ENCODE measurements at places on chromosomes 13 and 19. TPM values are rescaled to one million over a fixed set of nuclear protein-coding genes. Genes with fewer than 3 reads are reported as not detected.

GRCh38 chr19:30733826-30734550 lies 361.8 kb downstream of the ZNF536 start:
- no peak for DNase-seq
- H3K27me3 ChIP-seq, result no peaks in the 10 kb centered on the region
- no peak overlapping the region for H3K27ac ChIP-seq

The CRX gene
- total RNA-seq, result not detected

The PRTN3 gene
- 1.5 TPM for total RNA-seq

The CASP14 gene
- total RNA-seq, result not detected

- H3K36me3 ChIP-seq, result no peaks in the 10 kb centered on the region
- no peaks in the 10 kb centered on the region for H3K27me3 ChIP-seq
- DNase-seq, result no peak
- 0 out of 2 replicates have a peak overlapping the region, but pooled peaks have one; percentile 4 for H3K4me3 ChIP-seq
- H3K27ac ChIP-seq, result no peak overlapping the region
Observed at GRCh38 chr13:77720988-77721387, 23.5 kb downstream of the SLAIN1 start.

DNA sequence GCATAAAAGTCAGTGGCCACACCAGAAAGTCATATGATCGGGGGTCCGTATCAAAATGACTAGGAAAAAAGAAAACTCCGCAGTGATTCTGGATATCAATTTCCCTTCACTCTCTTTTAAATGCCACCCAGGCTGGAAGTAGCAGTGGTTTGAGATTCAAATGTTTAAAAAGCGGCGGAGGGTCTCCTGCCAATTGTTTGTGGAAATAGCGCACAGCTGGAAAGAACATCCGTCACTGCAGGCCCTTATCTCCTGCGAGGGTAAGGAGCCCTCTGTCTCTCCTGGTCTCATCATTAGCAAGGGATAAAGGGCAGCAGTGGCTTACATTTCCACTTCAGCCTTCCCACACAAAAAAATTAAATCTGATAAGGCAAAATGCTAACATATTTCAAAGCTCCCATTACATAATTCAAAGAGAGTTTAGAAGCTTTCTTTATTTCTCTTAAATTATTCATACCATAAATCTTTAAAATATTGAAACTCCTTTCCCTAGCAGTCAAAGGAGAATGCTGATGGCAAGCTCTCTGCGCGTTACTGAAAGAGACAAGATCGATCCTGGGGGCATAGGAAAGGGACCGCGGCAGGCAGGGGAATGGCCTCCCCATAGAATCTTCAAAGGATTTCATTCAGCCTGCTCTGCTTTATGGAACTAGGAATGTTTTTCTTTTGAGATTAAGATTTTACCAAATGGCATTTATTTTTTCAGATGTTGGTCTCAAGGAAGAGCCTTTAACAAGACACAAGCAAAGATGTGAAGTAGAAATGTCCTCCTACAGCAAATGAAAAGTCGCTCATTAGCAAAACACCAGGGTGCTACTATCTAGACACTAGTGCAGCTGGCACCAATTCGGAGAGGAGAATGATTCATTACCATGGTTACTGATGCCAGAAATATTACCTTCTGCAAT lies 35.0 kb downstream of the AMER2 start:
- no peaks in the 10 kb centered on the region for H3K36me3 ChIP-seq
- H3K27ac ChIP-seq, result no peak overlapping the region
- no peaks in the 10 kb centered on the region for H3K4me1 ChIP-seq
- peaks cover 2% of the 10 kb centered on the region for H3K27me3 ChIP-seq
- no peak overlapping the region for H3K4me3 ChIP-seq
- DNase-seq, result no peak

- no peak overlapping the region for H3K27ac ChIP-seq
- no peaks in the 10 kb centered on the region for H3K36me3 ChIP-seq
- H3K4me3 ChIP-seq, result no peak overlapping the region
Observed at GRCh38 chr13:58500938-58501337, 869.4 kb downstream of the PCDH17 start.

GRCh38 chr19:50384685-50385535 lies 763 bp downstream of the POLD1 start:
- peak overlapping the region; percentile 87 for H3K27ac ChIP-seq
- H3K36me3 ChIP-seq, result no peaks in the 10 kb centered on the region
- H3K27me3 ChIP-seq, result no peaks in the 10 kb centered on the region
- H3K4me1 ChIP-seq, result peaks cover 4% of the 10 kb centered on the region

DNA sequence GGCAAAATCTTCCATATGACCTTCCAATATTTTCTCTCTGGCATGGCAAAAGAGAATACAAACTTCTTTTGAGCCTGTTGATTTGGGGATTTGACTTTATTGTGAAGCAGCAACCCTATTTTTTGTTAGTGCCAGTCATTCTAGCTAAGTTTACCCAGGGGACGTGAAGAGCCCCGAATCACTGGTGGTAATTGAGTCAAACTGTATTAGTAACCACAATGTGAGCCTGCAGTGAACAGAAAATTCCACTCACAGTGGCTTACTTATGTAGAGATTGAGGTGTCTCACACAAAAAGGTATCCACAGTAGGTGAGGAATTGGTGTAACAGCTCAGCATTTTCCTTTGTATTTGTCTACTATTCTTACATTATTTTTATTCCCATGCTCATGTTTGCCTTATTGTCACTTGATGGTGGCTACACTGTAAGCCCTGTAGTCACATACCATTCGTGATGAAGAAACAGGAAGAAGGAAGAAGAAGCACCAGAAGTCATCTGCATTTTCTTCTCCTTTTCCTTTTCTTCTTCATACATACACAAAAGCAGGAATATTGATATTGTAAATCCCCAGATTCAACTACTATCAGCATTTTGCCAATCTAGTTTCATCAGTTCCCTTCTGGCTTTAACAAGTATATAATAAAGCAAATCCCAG lies 33.3 kb upstream of the MYCBP2 start:
- H3K4me1 ChIP-seq, result no peaks in the 10 kb centered on the region
- H3K27ac ChIP-seq, result no peak overlapping the region
- H3K36me3 ChIP-seq, result no peaks in the 10 kb centered on the region

GRCh38 chr13:30750036-30750435 lies 14.7 kb downstream of the ALOX5AP start:
- no peaks in the 10 kb centered on the region for H3K27me3 ChIP-seq
- no peak overlapping the region for H3K4me3 ChIP-seq
- H3K4me1 ChIP-seq, result peaks cover 11% of the 10 kb centered on the region
- DNase-seq, result no peak
- 0 out of 2 replicates have a peak overlapping the region, but pooled peaks have one; percentile 34 for H3K27ac ChIP-seq
- H3K36me3 ChIP-seq, result no peaks in the 10 kb centered on the region

DNA sequence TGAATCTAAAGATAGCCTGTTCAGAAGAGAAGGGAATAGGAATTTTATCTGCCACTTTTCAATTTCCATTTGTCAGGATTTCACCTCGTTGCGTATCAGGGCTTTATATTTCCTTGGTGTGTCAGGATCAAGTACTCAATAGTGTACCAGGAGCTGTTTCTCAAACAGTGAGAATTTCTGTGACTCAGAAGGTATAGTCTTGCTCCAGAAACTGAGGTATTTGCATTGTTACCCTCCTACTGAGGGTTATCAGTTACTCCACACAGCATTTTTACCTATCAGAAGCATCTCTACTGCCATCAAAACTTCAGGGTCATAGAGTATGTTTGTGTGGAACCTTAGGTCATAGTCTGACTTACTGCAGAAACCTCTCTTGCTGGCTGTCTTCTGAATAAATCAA lies 271.7 kb upstream of the EDNRB start:
- H3K4me3 ChIP-seq, result no peak overlapping the region
- no peak overlapping the region for H3K27ac ChIP-seq
- H3K36me3 ChIP-seq, result no peaks in the 10 kb centered on the region
- H3K4me1 ChIP-seq, result no peaks in the 10 kb centered on the region
- no peak for DNase-seq
- no peaks in the 10 kb centered on the region for H3K27me3 ChIP-seq

GRCh38 chr13:91100944-91101343 lies 246.5 kb upstream of the MIR17HG start:
- H3K27ac ChIP-seq, result no peak overlapping the region
- H3K4me1 ChIP-seq, result no peaks in the 10 kb centered on the region
- no peak for DNase-seq
- H3K27me3 ChIP-seq, result no peaks in the 10 kb centered on the region

DNA sequence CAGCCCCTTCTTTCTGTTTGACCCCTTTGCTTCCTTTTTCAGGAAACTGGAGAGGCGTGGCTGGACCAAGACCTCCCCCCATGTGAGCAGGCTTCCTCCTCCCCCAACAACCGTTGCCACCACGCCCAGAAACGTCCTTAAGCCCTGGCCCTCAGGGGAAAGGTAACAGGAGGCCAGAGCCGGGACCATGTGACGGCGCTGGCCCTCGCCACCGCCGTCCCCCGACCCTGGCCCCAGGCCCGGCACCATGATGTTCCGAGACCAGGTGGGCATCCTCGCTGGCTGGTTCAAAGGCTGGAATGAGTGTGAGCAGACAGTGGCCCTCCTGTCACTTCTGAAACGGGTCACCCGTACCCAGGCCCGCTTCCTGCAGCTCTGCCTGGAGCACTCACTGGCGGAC lies 14.4 kb downstream of the SAMD4B start:
- no peak for DNase-seq
- H3K27me3 ChIP-seq, result no peaks in the 10 kb centered on the region
- H3K4me1 ChIP-seq, result no peaks in the 10 kb centered on the region
- H3K4me3 ChIP-seq, result no peak overlapping the region

DNA sequence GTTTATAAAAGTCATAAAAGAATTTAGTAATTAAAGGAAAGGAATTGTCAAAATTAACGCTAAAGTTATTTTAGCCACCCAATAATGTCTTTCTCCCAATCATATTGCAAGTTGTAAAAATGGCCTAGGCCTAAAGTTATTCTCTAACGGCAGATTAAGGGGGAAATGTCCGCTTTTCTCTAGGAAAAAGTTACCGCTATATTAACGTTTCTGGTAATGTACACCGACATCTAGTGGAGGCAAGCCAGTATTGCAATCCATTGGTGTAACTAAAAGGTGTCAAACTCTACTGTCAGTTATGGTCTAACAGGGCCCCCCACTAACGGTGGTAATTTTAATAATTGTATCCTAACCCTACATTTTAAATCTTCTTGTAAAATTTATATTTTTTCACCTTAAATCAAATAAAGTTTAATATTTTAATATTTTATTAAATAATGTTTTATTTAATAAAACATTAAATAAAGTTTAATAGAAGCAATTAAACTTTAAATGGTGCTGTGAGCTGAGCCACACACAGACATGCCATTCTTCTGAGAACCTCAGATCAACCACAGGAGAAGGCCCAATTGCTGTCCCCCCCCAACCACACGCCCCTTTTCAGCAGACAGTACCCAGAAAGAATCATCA lies 35.9 kb upstream of the ZSCAN5A start:
- no peaks in the 10 kb centered on the region for H3K36me3 ChIP-seq
- no peaks in the 10 kb centered on the region for H3K27me3 ChIP-seq
- peak; percentile 45 for DNase-seq
- no peaks in the 10 kb centered on the region for H3K4me1 ChIP-seq
- no peak overlapping the region for H3K27ac ChIP-seq
- no peak overlapping the region for H3K4me3 ChIP-seq

- peak overlapping the region; percentile 95 for H3K27ac ChIP-seq
- no peaks in the 10 kb centered on the region for H3K27me3 ChIP-seq
- peak overlapping the region; percentile 95 for H3K4me3 ChIP-seq
- H3K4me1 ChIP-seq, result peaks cover 44% of the 10 kb centered on the region
- DNase-seq, result no peak
- H3K36me3 ChIP-seq, result peaks cover 7% of the 10 kb centered on the region
Observed at GRCh38 chr19:11092181-11092538, 2.9 kb downstream of the LDLR start.

DNA sequence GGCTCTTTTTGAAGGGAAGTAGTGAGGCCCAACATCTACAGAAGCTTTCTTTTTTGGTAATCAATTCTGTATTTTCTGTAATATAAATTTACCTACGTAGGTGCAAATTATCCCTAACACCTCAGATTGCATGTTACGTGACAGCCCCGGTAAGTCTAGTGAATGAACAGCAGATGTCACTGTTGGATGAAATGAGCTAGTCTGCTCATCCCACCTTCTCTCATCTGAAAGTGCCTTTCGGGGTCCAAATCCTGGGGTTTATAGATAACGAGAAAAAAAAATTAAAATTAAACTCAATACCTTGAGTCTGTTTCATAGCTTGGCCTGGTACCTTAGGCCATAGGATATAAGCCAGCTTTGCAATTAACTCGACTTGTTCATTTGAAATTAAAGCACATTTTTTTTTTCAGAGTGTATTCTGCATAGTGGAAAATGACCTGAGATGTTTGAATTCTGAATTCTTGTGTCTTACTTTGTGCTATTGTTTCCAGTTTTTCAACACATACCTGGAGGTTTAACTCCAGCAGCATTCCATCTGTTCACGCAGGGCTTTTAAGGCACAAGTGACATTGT lies 548.2 kb downstream of the GPC5 start:
- no peak overlapping the region for H3K27ac ChIP-seq
- DNase-seq, result peak; percentile 5
- H3K27me3 ChIP-seq, result no peaks in the 10 kb centered on the region
- no peak overlapping the region for H3K4me3 ChIP-seq
- no peaks in the 10 kb centered on the region for H3K4me1 ChIP-seq
- H3K36me3 ChIP-seq, result no peaks in the 10 kb centered on the region

GRCh38 chr19:57701625-57702024 lies 7.4 kb downstream of the ZNF154 start:
- H3K4me1 ChIP-seq, result no peaks in the 10 kb centered on the region
- no peaks in the 10 kb centered on the region for H3K36me3 ChIP-seq
- H3K4me3 ChIP-seq, result no peak overlapping the region
- no peak overlapping the region for H3K27ac ChIP-seq
- DNase-seq, result no peak

DNA sequence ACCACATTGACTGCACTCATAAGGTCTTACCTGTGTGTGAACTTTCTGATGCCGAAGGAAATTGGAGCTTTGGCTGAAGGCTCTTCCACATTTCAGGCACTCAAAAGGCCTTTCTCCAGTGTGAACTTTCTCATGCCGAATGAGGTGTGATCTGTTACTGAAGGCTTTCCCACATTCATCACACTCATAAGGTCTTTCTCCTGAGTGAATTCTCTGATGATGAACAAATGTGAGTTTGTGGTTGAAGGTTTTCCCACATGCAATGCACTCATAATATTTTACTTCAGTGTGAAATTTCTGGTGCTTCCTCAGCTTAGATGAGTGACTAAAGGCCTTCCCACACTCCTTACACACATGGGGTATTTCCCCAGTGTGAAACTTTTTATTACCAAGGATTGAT lies 5.7 kb downstream of the ZNF132 start:
- H3K27me3 ChIP-seq, result no peaks in the 10 kb centered on the region
- no peak overlapping the region for H3K27ac ChIP-seq
- no peak overlapping the region for H3K4me3 ChIP-seq
- H3K36me3 ChIP-seq, result no peaks in the 10 kb centered on the region
- no peak for DNase-seq
- no peaks in the 10 kb centered on the region for H3K4me1 ChIP-seq

The KCTD4 gene
- total RNA-seq, result not detected

GRCh38 chr19:49469828-49470614 lies 4.0 kb upstream of the FLT3LG start:
- no peak overlapping the region for H3K4me3 ChIP-seq
- no peaks in the 10 kb centered on the region for H3K36me3 ChIP-seq
- H3K27ac ChIP-seq, result no peak overlapping the region

The UHRF1 gene
- 53.6 TPM for total RNA-seq

DNA sequence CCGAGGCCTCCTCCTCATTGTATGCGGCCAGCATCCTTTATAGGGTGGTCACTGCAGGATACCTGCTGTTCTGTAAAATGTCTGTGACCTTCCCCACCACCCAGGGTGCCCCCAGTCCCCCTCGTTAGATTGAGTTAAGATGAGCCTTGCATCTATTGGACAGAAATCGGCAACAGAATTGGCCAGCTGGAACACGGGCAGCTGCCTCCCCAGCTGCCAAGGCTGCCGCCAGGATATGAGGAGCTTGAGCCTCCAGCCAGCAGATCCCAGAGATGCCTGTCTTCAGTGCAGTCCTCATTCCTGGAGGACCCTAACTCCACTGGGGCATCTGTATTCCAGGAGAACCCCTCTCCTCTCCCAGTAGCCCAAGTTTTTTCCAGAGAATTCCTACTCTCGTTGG lies 463.0 kb downstream of the TSHZ3 start:
- no peaks in the 10 kb centered on the region for H3K36me3 ChIP-seq
- no peaks in the 10 kb centered on the region for H3K4me1 ChIP-seq
- DNase-seq, result no peak
- no peak overlapping the region for H3K27ac ChIP-seq
- peaks cover 5% of the 10 kb centered on the region for H3K27me3 ChIP-seq

Measured in Panc1 (cell line).